Aorta (tissue), 5 donors: ENCODE measurements at places on chromosomes 2 and 18.

DNA sequence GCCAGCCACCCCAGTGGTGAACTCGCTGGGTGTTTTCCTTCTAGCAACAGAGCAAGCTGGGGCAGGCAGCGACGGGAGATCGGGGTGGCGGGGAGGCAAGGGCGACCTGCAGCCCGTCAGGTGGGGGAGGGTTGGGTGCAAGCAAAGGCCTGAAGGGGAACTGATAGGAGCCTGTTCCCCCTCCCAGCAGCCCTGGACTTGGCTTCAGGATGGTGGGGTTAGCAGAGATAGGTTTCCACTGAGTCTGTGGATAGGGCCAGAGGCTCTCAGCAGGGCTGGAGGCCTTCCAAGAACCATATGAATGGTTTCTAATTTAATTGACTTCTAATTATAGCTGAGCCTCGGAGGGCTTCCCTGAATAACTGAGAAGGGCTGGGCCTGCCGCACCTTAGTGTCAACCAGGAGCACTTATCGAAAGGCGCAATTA, 55.3 kb downstream of the EDAR start:
- no peak for DNase-seq

DNA sequence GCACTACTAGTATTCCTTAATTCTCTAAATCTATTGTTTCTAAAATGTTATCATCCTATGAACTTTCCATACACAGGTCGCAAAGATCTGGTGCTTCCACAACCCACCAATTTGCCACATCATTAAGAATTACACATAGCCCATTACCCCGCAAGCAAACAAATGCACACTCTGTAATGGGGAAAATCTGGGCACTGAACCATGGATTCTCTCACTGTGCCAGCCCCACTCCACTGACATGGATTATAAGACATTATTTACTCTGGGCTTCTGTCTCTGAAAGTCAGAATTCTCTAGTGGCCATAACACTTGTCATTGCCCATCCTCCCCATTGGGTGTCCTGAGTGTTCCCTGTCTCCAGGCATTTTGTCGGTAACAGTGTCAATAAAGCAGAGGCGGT, 537.1 kb downstream of the EPHA4 start:
- no peak for DNase-seq

DNA sequence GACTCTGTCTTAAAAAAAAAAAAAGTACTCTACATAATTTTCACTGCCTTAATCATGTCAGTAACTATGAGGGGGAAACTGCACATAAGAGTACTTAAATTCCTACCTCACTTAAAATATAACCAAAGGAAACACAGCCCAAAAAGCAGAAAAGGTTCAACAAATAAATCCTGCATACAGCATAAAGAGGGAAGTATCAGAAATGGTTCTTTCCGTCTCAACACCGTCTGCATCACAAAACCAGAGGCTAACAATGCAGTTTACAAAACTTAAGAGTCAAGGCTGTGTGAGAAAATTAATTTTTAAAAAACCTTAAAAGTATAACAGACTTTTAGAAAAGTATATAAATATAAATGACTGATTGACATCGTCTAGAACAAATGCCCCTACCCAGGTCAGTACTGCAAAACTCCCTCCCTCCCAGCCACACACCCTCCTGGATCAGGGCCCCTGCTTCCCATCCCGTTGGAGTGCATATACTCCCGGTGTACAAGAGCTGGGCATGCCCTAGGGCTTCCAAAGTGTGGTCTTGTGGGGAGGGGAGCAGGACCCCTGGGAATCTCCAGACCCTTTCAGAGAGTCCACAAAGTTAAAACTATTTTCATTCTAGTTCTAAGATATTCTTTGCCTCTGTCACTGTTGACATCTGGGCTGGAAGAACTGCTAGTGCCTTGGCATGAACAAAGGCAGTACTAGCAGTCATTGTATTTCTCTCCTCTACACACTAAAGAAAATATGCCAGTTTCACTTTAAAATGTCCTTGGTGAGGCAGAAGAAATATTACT, 67.0 kb upstream of the SERTAD2 start:
- DNase-seq = no peak

DNA sequence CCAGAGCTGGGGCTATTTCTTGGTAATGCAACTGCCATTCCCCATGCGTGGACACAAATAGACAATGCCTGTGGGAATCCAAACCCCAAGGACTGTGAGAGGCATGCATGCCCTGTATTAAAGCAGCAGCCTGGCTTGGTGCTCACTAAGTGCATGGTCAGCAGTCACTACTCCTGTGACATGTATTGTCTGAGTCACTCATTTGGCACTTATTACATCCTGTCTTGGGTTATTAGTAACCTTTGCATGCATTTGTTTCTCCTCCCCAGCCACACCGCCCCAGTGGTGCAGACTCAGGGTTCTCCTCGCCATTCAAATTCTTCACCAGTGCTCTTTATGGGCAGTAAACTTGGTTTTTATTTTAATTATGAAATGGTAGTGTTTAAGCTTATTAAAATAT, 30.2 kb downstream of the PRKCE start:
- DNase-seq = no peak

- no peak for DNase-seq
Measured at GRCh38 chr18:34620258-34620861, 89.7 kb upstream of the DTNA start.

DNA sequence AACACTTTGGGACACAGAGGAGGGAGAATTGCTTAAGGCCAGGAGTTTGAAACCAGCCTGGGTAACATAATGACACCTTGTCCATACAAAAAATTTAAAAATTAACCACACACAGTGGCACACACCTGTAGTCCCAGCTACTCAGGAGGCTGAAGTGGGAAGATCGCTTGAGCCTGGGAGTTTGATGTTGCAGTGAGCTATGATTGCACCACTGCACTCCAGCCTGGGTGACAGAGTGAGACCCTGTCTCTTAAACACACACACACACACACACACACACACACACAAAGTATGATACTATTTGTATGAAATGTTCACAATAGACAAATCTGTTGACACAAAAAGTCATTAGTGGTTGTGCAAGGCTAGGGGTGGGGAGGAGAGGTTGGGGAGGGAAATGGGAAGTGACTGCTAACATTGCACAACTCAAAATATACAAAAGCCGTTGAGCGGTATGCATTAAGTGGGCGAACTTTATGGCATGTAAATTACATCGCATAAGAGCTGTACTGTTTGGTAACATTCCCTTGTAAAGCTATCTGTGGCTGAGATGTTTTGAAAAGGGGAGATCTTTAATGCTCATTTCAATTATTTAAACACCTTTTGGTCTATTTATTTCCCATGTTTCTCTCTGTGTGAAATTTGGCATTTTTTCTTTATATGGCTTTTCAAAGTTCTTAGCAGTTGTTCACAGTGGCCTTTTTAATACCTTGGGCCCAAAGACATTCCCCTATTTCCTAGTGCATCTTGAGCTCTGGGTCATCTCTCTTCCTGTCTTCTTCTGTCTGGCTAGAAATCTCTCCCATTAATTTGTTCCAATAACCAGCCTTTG, 58.9 kb upstream of the ZNF516 start:
- no peak for DNase-seq

DNA sequence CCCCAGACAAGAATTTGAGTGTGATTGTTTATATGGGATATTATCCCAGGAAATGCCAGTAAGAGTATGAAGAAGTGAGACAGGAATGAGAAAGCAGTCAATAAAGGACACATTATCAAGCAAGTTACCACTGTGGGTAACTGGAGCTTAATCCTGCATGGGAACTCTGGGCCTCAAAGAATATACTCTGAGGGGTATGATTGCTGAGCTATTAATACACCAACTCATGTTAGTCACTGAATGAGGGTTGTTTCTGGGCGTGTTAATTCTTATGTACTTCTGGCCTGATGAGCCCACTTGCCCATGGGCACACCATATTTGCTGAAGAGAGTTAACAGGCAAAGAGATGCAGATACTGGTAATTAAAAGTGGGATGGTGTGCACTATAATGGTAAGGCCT, 26.6 kb upstream of the PAIP2B start:
- DNase-seq = no peak

- no peak for DNase-seq
Measured at GRCh38 chr18:22084547-22084946, 84.8 kb upstream of the GATA6 start.

- peak; percentile 40 for DNase-seq
Measured at GRCh38 chr2:127604986-127605385, 41.0 kb upstream of the GPR17 start.

GRCh38 chr2:191064590-191064989, 50.6 kb upstream of the STAT1 start:
- no peak for DNase-seq

DNA sequence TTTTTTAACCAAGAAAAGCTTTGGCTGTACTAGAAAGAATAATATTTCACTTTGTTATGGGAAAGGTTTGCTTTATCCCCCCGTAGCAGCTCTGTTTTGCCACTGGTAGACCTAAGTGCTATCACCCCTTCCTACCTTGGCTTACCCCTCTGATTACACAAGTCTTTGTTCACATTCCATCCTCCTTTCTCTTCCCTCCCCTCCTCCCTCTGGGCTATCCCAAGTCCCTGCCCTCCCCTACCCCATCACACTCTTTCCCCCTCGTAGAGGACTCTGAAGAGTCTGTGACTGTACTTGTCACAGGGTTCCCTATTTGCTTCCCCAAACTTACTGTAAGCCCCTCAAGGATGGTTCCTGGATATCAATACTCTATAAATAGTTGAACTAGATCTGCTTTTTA, 152.9 kb upstream of the NOSTRIN start:
- DNase-seq = no peak

DNA sequence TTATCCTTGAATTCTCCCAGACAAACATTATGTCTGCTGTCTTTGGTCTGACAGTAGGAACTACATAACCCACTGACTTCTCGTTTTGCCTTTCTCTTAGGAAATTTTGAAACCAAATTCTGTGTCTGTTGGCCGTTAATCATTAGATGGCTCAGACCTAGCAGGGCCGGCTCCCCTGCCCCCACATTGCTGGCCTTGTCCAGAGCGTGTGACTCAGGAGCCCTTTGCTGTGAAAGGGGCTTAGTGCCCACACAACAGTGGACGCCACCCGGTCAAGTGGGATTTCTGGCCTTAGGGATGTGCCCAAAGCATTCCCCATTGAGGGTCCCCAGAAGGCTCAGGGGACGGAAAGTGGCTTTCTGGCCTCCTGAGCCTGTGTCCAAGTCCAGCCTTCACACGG, 137.5 kb downstream of the CTIF start:
- peak; percentile 82 for DNase-seq

DNA sequence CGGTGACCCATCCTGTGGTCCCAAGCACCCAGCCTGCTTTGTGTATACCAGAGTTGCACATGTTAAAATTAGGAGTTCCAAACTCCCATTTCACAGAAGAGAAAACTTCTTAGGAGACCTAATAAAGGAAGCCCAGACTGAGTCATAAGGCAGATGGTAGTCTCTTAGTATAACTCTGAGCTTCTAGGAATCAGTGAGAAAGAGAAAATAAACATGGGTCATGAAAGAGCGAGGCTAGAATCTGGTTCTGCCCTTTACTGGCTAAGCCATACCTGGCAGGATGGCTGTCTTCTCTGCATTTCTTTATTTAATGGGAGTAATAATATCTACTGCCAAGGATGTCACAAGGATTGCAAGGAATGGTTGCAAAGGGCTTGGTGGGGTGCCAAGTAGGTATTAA, 101.2 kb upstream of the TRIB2 start:
- DNase-seq = no peak

DNA sequence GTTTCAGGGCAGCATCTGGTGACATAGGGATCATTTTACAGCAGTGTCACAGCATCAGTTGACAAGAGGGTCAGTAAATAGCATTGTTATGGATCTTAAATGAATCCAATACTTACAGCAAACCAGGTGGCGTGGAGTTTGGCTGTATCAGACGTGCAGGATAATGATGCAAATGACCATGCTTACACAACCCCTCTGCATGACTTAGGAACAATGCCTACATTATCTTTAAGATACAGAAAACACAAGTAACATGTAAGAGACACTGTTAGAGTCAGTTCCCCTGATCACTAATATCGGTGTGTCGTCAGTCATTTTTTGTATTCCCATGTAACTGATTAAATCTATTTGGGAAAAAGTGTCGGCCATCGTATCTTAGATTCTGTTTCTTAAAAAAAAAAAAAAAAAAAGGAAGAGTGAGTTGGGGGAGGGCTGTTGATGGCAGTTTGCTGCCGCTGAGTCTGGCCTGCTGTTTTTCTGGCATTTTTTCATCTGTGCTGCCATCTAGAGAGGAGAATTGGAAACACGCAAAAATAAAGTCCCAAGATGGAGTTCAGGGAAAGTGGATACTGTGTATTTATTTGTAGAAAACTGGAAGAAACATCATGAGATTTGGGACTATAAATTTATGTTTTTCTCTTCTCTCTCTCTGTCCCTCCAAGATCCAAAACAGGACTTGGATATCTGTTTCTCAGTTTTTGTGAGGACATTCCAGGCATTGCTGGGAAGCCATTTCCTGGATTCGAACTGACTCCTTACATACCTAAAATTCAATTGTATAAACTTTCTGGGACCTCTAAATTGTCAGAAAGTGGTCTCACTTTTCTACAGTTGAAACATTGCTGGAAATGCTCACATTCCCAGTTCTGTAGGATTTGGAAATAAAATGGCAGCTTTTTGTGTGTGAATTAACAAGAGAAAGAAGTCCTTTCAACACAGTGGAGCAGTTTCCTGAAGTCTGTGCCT, 60.3 kb upstream of the AGPS start:
- DNase-seq = peak; percentile 55

GRCh38 chr2:1767939-1768691, 23.8 kb upstream of the PXDN start:
- DNase-seq = no peak

GRCh38 chr2:134194519-134194918, 59.4 kb upstream of the MGAT5 start:
- no peak for DNase-seq

GRCh38 chr18:63253014-63253413, 66.6 kb downstream of the BCL2 start:
- DNase-seq = no peak

DNA sequence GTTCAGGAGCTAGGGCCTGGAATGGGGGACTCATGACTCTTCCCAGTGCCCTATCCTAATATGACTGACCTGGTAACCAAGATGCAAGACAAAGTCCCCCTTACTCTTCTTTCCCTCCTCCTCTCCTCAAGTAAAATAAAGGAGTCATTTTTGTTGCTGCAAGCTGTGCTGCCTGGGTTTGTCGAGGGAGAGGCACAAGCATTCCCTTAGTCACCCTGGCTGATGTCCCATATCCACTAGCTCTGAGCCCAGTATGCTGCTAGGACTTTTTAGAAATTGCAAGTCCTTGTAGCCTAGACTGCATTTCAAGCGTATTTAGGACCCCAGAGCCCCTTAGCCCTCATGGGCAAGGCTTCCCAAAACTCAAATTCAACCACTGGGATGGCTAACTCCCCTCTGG, 338.5 kb upstream of the SETBP1 start:
- DNase-seq = no peak

- no peak for DNase-seq
Measured at GRCh38 chr18:28125051-28125450, 51.9 kb downstream of the CDH2 start.

GRCh38 chr2:109638795-109639194, 24.6 kb downstream of the SOWAHC start:
- no peak for DNase-seq

DNA sequence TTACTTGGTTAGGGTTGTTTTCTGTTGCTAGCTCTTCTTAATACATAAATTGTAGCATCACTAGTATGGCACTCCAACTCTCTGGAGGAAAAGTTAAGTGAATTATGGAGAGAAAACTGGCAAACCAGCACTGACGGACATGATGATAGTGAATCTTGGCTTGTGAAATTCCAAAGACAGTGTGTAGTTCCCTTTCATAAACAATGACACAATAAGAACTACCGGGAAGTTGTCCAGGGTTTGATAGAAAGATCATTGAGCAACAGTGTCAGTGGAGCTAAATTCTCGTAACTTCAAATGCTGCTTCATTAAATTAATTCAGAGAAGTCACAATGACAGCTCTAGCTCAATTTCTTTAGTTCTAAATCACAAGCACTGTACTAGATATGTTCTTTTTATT, 66.5 kb downstream of the RIT2 start:
- no peak for DNase-seq
